LNCaP clone FGC (cell line): ENCODE measurements at places on chromosomes 6 and 20.
A peak's percentile ranks its signal among the peaks of the same experiment; 100 is the strongest.

DNA sequence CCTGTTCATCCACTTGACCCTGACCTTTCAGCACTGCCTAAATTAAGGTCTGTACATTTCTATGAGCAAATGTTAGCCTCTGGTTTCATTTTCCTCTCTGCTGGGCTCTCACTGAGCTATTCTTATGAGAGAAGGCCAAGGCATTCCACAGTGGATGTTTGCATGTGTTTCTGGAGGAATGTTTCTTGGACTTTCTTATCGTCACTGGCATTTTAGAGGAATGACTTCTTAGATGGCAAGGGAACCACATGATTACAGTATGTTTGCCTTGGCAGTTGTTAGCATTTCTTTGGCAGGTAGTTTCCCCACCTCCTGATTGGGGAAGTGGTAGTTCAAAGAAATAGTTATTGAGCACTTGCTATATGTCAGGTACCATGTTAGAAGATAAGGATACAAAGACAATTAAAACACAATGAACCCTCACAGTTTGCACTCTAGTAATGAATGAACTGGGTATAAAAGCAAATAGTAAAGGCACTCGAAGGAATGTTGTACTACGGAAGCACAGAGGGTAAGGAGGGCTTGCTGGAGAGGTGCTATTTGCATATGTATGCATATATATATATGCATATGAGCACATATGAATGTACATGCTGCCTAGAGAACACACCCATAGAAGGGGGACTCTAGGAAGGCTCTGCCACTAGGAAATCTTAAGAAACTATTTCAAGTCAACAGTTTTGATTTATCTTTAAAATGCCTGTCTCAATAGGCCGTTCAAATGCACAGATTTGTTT is 307.4 kb downstream of the EYA4 start:
- DNase-seq: peak; percentile 21

DNA sequence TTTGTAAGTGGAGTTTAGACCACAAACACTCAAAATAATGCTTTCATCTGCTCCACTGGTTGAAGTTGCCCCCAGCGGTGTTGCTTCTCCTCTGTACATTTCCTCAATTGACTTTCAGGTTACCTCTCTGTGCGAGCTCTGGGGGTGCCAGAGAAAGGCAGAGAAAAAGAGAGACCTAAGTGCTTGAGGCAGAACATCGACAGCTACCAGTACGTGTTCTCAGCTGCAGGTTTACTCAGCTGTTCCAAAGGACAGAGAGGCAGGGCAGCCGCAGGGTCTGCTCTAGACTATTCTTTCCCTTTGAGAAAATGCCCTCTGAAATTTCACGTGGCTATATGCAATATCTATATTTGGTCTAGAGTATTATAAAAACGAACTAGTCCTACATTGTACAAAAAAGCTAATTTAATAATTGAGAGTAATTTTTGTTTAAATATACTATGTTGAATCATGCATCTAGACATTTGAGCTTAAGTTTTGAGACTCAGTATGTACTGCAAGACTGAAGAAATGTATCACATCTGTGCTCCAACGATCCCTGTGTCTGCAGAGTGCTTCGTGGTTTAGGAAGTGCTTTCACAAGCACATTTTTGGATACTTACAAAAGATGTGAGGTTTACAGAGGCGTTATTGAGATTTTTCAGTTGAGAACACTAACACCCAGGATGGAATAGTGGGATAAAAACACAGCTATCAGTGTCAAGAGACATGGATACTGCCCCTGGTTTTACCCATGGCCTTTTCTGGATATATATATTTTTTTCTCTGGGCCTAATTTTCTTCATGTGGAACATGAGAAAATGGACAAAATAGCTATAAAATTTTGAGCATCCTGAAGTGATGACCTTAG is 453.6 kb upstream of the FLRT3 start:
- DNase-seq: no peak

- no peak for DNase-seq
Measured at GRCh38 chr6:81739230-81740195, 13.0 kb downstream of the TENT5A start.

DNA sequence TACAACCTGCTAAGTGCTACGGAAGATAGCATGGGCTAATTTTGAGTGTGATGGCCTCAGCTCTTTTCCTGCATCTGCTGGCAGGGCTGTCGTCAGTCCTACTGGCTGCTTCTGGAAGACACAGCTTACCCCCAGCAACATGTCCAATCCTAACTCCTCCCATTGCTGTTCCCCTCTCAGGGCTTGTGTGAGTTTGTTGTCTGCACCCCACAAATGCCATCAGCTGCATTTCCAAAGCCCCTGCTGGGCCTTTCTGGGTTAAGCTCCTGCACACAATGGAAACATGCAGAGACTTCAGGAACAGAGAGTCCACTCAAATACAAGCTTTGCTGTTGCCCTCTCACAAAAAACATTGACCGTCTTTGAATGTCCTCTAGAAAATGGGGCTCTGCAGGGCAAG is 84.7 kb downstream of the RNF182 start:
- DNase-seq: no peak

DNA sequence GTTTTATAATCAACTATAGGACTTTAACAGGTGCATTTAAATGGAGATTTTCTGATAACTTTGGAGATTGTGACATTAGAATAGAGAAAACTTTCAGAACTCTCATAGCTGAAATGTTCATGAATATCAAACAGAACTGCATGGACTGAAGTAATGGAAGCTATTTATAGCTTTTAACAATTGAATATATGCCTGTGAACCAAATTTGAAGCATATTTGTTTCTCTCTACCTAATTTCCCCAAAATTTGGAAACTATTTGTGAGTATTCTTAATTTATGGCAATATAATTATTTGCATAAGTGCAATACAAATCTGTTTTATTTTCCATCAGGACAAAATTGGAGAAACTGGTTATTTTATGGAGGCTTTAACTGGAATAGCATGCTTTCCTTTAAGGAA is 96.6 kb downstream of the PLG start:
- DNase-seq: no peak

GRCh38 chr6:116572162-116572561 is 858 bp downstream of the RWDD1 start:
- no peak for DNase-seq

DNA sequence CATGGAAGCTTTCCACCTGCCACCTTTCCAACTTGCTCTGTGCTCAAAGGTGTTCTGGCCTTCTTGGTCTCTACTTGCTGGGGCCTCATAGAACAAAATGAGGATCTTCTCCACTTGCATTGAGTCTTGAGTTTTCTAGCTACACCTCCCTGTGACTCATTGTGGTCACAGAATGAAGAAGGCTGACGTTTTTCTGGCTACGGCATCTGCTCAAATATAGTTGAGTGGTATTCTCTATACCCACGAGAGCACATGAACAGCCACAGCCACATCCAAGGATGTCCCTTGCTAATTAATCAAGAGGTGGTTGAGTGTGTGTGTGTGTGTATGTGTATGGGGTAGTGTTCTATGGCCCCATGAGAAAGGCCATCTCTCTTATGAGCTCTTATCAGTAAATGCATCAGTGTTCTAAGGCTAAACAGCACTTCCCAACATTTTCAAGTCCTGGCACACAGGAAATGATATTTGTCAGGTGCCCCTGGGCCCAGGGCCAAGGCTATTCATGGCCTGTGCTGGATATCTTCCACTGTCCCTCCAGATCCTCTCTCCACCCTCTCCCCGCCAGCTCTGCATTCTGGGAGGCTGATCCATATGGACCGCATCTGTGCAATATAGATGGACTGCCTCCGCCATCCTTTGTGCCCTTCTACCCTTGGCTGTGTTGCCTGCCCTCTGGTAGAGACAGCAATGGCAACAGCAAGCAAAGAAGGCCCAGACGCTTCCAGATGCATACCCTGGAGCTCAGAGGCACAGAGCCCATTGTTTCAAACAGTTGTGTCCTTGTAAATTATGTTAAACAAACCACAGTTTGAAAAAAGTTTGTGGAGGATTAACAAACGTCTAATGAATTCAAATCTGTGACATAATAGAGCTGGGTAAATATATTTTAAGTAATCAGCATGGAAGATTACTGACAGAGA is 150.2 kb downstream of the LRFN2 start:
- DNase-seq: no peak

GRCh38 chr6:40912158-40912946 is 126.7 kb downstream of the UNC5CL start:
- DNase-seq: peak; percentile 71

DNA sequence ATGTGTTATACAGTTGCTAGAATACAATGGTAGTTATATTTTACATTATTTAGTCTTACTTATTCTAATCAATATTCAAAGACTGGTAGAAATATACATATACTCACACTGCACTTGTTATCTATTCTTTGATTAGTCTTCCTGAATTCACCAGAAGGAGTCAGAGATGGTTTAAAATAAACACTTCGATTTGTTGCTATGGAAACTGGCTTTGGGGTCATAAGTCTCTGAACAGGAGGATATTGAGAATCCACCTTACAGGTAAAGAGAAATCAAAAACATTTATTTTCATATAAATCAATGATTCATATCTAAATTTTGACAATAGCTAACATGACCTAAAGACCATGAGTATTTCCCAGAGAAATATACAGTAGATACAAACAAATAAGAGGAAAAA is 41.6 kb downstream of the NUP153 start:
- DNase-seq: no peak

DNA sequence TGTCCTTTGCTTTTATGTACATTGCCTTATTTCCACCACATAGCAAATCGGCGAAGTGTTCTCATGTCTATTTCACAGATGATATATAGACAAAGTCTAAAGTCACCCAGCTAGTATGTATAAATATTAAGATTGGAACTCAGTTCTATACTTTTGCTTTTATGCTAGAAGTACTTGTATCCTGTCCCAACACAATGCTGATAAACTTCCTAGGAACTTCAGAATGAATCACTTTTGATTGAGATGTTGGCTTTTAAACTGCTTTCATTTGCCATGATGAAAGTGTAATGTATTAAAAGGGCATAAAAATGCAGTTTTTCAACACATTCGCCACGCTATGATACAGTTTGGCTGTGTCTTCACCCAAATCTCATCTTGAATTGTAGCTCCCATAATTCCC is 50.8 kb downstream of the GCLC start:
- no peak for DNase-seq

DNA sequence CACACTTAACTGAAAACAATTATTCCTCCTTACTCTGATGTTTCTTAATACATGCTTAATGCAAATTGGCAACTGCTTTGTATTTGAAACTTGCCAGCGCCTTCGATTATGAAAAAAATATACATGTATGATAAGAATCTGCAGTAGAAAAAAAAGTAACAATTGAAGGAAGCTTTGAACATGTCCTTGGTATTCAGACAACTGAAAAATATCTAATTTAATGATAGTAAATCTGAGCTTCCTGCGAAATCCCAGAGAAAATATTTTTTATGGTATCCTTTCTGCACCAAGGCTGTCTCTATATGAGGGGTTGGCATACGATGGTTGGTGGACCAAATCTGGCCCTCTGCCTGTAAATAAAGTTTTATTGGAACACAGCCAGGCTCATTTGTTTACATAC is 186.2 kb downstream of the HDGFL1 start:
- no peak for DNase-seq
